ENCODE measurements at places on chromosomes 4 and X.

DNA sequence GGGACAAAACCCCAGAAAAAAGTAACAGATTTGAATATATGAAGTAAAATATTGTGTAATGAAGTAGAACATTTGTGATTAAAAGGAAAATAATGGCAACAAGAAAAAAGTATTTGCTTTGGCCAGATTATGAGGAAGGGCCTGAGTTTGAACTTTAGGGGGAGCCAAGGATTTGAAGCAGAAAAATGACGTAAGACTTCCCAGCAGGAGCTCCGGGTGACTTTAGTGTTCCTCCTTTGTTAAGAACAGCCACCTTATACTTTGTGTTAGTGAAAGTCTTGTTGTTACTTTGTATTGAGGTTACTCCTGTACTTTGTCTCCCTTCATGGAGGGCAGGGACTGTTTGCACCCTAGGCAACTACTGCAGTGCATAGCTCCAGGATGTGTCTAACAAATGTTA lies 41.1 kb downstream of the DCUN1D4 start:
- no peak for DNase-seq

DNA sequence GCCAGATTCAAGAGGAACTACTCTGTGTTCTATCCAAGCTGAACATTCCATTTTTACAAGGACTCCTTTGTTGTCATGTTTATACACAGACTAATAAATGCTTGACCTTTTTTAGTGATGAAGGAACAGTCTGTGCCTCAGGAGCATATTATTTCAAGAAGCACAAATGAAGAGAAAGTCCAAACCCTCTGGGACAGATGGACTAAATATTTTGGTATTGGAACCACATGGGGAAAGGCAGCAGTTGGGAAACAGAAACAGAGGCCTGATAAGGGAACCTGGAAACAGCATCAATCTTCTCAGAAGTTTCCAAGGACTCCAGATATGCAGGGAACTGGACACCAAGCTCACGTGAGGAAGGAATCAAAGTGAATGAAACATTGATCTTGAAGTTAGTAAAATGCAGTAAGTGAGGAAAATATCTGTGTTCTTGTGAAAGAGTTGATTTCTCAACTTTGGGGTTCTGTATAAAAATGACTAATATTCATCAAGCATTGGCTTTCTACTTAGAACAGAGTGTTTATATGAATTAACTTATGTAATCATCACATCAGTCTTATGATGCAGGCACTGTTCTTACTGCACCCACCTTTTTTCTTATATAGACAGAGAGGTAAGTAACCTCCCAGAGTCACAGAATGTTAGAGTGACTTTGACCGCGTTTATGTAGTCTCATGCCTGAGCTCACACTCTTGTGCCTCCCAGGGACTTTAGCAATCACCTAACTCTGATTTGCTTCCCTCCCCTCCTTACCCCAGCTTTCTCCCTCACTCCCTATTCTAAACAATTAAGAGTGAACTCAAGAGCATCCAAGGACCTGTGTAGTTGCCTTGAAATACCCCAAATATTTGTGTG lies 148.9 kb upstream of the JADE1 start:
- no peak for DNase-seq

- no peak for DNase-seq
Measured at GRCh38 chrX:53421125-53421524, 1.3 kb downstream of the SMC1A start.

DNA sequence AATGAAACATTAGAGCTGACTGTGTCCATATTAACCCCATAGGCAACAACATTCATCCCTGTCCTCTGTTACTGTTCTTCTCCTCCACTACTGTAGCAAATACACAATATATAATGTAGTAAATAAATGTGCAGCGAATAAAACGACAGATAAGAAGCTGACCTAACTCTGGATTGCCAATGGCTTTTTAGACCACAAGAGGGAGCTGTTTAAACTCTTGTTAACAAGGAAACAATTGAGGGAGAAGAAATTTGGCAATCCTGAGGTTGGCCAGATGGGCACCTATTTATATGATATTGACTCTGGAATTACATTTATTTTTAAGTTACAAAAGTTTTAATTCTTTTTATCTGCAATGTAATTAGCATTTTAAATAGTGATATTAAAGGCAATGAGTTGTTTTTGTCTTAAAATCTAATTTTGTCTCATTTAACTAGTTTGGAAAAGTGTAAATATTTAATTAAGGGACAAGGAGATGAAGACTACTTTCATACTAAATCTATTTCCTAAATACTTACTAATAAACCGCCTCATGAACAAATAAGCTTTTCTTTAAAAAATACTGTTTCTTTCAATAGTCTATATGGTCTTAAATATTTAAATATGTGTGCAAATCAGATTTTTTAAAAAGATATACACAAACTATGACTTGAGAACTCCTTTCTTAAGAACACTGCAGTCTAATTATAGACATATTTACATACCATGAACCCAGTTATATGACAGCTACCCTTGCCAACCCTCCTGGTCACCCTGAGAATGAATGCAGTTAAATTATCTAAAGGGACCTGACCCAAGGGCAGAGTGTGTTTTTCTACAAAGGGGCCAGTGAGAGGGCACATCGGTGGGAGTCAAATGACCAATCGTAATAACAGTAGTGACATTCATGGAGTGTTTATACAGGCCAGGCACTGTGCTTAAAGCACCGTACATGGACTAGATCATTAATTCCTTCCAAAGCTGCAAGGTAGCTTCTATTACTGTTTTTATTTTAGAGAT lies 52.9 kb upstream of the HPF1 start:
- no peak for DNase-seq
